ENCODE measurements at places on chromosomes 2 and 18.

DNA sequence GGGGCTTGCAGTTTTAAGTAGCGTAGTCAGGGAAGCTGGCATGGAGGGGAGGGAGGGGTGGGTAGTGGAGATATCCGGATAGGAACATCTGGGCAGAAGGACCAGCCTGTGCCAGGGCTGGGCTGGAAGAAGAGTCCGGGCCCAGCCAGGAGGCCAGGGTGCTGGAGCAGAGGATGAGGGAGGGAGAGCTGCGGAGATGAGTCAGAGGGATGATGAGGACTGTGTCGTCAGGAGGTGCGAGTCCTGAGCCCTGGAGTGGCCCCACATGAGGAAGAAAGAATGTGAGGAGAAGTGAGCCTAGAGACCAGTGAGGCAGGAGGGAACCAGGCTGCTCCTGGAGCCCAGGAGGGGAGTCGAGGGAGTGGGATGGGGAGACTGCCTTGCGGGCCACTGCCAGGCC lies 82.4 kb downstream of the CTIF start:
- DNase-seq: no peak

DNA sequence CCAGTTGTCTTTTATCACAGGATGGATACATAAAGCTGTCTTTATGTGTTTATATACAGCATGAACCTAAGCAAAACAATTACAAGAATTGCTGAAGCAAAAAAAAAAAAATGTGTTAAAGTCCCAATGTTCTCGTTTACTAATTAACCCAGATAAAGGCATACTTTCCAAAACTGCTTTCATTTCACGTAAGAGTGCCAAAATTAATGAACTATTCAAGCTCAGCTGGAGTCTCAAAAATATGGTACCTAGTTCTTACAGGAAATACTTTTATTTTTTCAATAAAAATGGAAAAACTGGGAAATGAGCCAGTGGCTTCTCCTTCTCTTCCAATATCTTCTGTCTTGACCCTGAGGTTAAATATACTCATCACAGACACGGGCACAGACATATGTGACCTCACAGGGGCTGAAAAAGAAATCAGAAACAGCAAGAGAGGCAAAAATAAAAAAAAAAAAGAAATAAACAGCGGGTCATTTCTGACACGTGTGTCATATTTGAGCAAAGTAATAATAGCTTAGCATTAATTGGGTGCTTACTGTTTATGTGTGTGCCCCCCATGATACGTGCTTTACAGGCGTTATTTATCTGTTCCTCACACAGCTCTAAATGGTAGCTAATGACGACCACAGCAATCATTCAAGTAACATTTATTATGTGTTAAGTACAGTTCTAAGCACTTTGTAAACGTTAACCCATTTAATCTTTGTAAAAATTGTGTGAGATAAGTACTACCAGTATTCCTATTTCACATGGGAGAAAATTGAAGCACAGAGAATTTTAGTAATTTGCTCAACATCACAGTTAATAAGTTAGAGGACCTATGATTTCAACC lies 158.0 kb upstream of the MMADHC start:
- DNase-seq: no peak

- no peak for DNase-seq
These were observed 36.0 kb downstream of the FARP2 start for GRCh38 chr2:241391892-241392665.

DNA sequence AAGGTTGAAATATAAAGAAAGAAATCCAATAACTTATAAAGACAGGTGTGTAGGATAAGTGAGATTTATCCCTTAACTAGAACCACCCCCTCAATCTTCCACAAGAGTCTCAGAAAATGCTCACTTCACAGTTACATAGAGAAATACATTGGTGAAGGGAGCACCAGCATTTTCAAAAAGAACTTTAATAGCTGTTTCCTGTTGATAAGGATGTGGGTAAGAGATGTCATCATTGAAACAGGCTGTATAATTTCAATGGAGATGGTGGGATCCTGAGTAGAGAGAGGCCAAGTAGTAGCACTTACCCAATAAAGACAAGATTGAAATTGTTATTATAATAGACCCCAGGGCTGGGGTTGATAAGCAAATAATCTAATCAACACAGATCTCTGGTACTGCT lies 162.2 kb upstream of the TACR1 start:
- DNase-seq: no peak

GRCh38 chr18:10316778-10317177 lies 137.7 kb upstream of the APCDD1 start:
- no peak for DNase-seq

- no peak for DNase-seq
These were observed 45.6 kb downstream of the RAMP1 start for GRCh38 chr2:237904831-237905599.

DNA sequence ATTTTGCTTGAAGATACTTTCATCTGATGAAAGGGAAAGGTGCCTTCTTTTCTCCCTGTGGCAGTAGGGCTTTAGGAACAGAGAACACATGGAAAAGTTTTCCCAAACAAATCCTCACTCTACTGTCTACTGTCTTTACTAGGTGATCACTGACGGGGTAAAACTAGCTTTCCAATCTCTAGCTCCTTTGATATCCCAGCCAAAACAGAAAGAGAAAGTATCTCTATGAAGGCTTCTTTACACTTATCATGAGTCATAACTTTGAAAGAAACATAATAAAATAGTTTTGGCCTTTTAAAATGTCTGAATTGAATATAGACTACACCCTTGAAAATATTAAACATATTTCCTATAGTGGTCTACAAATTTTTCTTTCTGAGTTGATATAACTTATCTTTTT lies 214.5 kb downstream of the DSEL start:
- DNase-seq: no peak

GRCh38 chr2:170711774-170712652 lies 3.1 kb upstream of the SP5 start:
- no peak for DNase-seq

Measured in spinal cord (tissue), 10 donors.